ENCODE measurements at places on chromosomes 13 and 19. TPM values are rescaled to one million over a fixed set of nuclear protein-coding genes. Genes with fewer than 3 reads are reported as not detected.

DNA sequence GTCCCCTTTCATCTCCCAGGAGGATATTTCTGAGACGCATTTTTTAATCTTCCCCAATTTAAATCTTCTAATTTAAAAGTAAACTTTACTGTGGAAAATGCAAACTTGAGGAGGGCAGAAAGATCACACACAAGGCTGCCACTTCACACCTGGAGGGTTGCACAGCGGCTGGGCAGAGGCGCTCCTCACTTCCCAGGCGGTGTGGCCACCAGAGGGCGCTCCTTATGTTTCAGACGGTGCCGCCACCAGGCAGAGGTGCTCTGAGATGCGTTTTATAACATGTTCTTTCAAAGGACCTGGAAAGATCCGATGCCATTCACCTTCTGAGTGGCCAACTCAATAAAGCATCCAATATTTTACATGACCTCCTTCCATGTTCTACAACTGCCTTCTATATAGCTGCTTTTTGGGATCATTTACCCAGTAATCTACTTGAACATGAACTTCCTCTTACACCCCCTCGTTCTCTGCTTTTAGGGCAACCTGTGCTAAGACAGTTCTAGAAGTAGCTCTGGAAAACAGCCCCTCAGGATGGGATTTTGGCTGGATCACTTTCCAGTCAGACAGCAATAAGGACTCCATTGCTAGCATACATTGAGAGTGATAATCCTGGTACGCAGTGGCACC lies 14.8 kb upstream of the MTUS2 start:
- DNase-seq: no peak

- DNase-seq: no peak
Observed at GRCh38 chr13:52600666-52601065, 41.6 kb upstream of the HNRNPA1L2 start.

- no peak for DNase-seq
Observed at GRCh38 chr19:15587663-15588062, 27.4 kb upstream of the CYP4F8 start.

DNA sequence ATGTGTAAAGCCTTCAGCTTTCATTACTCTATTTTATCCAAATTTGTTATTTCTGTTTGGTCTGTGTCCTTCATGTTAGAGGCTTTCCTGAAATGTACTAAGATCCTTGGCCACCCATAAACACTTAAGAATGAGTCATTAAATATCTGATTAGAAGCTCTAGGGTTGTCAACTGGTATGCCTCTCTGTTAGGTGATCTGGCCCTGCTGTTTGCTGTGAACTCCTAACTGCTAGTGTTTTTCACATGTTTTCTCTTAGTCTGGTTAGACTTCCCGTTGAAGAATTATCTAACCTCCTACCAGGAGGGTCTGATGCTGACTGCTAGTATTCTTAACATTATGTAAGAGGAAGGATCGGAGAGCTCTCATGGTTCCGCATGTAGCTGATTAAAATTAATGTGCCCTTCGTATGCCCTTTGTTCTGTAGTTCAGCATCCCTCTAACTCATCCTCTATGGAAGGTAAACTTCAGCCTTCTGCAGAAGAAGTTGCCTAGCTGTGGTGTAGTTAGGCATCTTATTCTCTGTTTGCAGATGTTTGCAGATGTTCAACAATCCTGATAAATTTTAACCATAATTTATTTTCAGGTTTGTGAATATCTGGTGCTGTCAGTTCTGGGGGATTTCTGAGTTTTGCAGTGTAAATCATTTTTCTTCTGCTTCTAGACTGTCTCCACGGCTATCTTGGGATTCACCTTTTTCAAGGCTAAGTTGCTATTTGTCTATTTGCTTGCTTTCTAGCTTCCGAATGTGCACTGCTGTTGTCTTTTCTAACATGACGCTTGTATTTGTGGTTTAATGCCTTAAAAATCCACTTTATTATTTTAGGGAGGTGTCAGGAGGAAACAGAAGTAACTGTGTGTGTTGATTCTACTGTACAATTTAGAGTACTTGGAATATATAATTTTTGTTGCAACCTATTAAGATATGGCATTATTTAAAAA lies 207.2 kb upstream of the SPRY2 start:
- no peak for DNase-seq

- no peak for DNase-seq
Observed at GRCh38 chr19:33677745-33678426, 56.1 kb downstream of the CHST8 start.

GRCh38 chr19:7992575-7992974 lies 12.9 kb downstream of the ELAVL1 start:
- DNase-seq: no peak

GRCh38 chr13:44125943-44126469 lies 246.3 kb downstream of the LACC1 start:
- DNase-seq: no peak

DNA sequence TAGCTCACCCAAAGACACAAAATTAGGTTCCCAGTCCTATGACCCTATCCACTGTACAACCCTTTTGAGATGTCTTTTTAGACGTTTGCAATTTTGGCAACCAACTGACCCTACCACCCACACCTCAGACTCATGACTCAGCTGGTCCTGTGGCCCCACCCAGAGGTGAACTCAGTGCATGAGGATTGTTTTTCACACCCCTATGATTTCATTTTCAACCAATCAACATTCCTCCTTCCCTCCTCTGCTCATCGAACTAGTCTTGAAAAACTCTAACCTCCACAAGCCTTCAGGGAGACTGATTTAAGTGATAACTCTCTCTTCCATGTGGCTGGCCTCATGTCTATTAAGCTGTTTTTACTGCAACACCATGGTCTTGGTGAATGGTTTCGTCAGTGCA lies 350.7 kb downstream of the UQCRFS1 start:
- DNase-seq: no peak

- DNase-seq: no peak
Observed at GRCh38 chr13:48631441-48631840, 22.3 kb upstream of the CYSLTR2 start.

The CCNE1 gene
- polyA plus RNA-seq: 5.3 TPM

The TTYH1 gene
- polyA plus RNA-seq: 0.43 TPM

The GFY gene
- polyA plus RNA-seq: not detected
